Ovary (tissue), 10 donors: ENCODE measurements at places on chromosomes 5 and 9. TPM values are rescaled to one million over a fixed set of nuclear protein-coding genes. Genes with fewer than 3 reads are reported as not detected.

DNA sequence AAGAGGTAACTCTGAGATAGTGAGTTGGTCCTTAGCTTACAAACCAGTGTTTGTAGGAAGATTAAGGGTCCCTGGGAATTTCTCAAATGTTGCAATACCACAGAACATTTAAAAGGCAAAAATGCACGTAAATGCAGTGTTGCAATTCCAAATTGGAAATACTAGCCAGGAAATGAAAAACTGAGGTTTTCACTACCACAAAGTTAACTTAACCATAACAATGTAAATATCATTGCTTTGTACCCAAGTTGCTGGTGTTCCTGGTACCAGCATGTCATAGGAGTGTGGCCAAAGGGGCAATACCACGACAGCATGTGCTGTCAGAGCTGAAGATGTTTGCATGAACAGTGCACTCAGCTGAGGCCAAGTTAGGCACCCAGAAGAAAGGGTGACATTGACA lies 382.9 kb downstream of the GLIS3 start:
- H3K27ac ChIP-seq = no peak overlapping the region
- H3K27me3 ChIP-seq = no peaks in the 10 kb centered on the region
- no peak overlapping the region for H3K4me3 ChIP-seq
- no peaks in the 10 kb centered on the region for H3K36me3 ChIP-seq
- no peak for DNase-seq

DNA sequence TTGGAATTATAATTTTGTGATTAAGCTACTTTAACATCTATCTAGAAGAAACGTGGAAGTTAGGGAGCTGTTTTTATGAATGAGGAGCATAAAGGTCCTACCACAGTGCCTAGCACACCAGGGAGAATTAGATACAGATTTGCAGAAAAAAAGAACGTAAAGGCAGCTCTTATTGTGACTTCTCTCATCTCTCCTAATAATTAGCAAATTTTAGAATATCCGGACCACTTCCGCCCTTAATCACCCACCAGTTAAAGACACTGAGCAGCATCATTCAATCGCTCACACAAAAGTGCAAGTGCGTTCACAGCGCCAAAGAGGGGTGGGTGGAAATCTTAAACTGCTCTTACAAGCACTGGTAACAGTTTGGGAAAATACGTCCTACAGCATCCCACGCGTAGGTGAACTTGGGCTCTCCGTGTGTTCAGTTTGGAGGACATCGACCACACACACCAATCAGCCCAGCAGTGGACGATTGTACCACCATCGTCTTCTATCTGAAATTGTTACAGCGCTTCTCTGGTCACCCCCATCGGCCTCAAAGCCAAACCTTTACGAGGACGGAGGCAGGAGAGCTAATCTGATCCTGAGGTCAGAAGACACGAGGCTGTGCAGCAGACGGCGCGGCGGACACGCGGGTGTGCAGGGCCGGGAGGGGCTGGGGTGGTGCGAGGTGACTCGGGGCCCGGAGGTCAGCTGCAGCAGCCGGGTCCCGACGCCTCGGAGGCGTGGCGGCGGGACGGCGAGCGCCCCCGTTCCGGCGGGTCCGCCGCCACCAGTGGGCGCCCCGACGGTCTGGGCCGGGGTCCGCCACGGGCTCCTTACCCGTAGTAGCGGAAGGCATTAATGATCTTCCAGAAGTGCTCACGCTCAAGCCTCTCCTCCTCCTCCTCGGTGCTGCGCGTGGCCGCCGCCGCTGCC lies 646 bp downstream of the CARNMT1 start:
- peaks cover 2% of the 10 kb centered on the region for H3K4me1 ChIP-seq
- H3K4me3 ChIP-seq = peak overlapping the region; percentile 88
- no peaks in the 10 kb centered on the region for H3K27me3 ChIP-seq
- no peaks in the 10 kb centered on the region for H3K36me3 ChIP-seq

- H3K4me1 ChIP-seq = peaks cover 9% of the 10 kb centered on the region
- H3K27ac ChIP-seq = no peak overlapping the region
- H3K4me3 ChIP-seq = peak overlapping the region; percentile 41
- DNase-seq = no peak
- H3K36me3 ChIP-seq = no peaks in the 10 kb centered on the region
Measured at GRCh38 chr9:37037503-37038301, 3.6 kb upstream of the PAX5 start.

DNA sequence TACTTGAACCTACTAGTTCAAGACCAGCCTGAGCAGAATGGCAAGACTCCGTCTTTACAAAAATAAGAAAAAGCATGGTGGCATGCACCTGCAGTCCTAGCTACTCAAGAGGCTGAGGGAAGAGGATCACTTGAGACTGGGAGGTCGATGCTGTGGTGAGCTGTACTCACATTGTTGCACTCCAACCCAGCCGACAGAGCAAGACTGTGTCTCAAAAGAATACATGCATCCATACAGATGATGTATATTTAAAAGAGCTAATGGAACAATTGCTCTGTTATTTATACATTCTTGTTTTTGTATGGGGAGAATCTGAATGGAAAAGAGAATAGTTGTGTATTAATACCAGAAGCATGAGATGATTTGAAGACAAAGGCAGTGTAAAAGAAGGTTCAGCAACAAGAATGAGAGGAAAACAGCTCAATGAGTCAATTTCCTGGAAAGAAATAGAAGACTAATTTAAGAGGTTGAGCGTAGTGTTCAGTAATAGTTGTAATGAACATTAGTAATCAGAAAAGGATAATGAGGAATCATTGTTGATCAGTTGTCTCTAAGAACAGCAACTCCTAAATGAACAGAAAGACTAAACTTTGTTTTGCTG lies 1.9 kb upstream of the LRRC70 start:
- no peaks in the 10 kb centered on the region for H3K4me1 ChIP-seq
- no peak overlapping the region for H3K4me3 ChIP-seq
- no peaks in the 10 kb centered on the region for H3K27me3 ChIP-seq
- no peak overlapping the region for H3K27ac ChIP-seq
- H3K36me3 ChIP-seq = no peaks in the 10 kb centered on the region
- DNase-seq = no peak

DNA sequence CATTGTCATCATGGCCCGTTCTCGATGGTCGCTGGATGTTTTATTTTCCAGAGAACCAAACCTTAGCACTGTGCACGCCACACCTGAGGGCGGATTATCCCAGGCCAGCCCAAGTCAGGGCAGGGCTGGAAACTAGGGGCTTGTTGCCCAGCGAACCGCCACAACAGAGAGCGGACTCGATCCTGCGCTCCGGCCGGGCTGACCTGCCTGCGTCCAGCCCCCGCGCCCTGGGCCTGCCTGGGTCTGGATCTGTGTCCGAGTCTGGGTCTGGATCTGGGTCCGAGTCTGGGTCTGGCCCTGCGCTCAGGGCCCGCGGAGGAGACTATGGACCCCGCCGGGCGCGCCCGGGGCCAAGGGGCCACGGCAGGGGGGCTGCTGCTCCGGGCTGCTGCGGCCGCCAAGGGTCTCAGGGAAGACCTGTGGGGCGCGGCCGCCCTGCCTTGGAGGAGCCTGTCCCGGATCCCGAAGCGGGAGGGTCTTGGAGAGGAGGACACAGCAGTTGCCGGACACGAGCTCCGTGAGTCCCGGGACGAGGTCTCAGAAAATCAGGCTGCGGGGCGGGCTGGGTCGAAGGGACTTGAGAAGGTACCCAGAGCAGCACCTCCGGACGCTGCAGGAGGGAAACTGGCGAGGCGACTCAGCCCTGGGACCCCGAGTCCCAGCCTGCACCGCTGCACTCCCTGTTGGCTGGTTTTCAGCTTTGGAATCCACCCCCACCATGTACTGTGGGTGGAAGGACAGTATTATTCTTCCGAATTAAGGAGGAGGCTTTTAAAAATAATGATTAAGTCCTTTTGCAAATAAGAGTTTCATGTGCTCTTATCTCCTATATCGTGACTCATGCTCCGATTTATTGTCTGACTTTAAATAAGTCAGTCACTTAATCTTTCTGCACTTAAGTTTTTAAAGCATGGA lies at the start of gene ANKDD1B:
Gene ANKDD1B, plus strand, starts transcription at position 143 of the 915 bp plus-strand sequence. Its CDS starts 182 bp downstream, at position 325.
- H3K4me1 ChIP-seq = no peaks in the 10 kb centered on the region
- H3K36me3 ChIP-seq = no peaks in the 10 kb centered on the region
- peak within 1 kb of the TSS; percentile 53 for H3K4me3 ChIP-seq
- peak within 1 kb of the TSS; percentile 32 for H3K27ac ChIP-seq

ZDHHC11 gene
- 4.7 TPM for total RNA-seq

DNA sequence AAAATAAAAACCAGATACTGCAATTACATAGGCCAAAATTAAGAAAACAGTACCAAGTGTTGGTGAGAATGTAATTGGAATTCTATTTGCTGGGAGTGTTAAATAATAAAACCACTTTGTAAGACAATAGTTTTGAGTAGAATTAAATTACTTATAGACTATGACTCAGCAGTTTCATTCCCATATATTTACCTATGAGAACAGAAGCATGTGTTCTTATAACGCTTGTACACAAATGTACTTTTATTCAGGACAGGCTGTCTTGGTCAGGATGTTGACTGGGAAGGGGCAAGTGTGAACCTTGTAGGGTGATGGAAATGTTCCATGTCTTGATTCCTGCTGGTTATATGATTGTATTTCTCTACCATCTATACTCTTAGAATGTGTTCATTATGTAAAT lies 56.3 kb downstream of the ERBIN start:
- no peaks in the 10 kb centered on the region for H3K36me3 ChIP-seq
- peaks cover 3% of the 10 kb centered on the region for H3K4me1 ChIP-seq
- no peak overlapping the region for H3K4me3 ChIP-seq
- no peak for DNase-seq
- H3K27ac ChIP-seq = no peak overlapping the region

TIGD6 gene
- 5.5 TPM for total RNA-seq

DNA sequence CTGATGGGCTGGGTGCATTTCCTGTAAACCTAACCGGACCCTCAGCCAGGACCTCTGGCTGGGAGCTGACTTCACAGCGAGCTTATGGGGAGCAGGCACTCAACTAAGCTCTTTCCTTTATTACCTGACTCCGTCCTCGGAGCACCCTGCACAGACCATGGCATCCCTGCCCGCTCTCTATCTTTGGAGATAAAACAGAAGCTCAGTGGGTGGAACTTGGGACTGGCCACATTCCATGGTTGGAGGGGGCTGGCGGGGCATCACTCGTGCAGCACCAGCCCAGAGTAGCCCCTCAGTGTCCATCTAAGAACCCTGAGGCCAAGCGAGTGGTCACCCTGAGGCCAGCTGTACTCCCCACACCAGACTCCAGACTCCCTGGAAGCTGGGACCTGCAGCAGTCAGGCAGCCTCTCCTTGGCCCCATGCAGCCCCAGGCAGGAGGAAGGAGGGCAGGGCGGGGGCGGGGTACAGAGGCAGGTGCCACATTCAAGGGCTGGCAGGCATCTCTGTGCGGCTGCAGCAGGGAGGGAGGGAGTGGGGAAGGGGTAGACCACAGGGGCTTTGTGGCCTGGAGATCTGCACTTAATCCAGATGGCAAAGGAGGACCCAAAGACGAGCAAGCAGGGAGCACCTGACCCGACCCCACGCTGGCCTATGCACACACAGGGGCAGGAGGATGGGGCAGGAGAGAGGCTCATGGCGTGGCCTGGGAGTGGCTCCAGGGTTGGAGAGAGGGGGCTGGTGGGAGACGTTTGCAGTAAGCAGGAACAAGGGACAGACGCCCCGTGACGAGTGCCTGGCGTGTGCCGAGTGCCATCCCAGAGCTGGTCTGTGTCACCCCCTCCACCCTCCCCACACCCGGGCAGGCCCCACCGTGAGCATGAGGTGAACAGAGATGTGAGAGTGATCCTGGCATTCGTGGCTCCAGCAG lies 26.1 kb downstream of the GLT6D1 start:
- DNase-seq = no peak
- no peak overlapping the region for H3K27ac ChIP-seq
- H3K4me3 ChIP-seq = no peak overlapping the region

AK3 gene
- total RNA-seq = 59.5 TPM

DNA sequence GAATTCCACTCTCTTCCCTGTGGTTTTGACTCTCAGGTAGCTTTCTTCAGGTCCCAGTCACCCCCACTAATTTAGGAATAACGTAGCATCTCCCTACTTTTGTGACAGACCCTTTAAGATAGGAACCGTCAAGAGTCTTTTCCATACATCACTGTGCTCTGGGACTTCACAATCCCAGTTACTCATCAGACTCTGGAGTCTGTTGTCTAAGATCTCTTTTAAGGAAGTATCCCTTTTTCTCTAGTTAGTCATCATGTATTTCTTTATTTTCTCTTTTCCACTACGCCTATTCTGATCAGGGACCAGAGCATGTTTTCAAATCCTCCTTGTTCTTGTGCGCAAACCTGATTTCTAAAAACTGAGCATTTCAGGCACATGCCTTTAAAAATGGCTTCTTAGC lies 143.0 kb downstream of the GOLPH3 start:
- H3K27me3 ChIP-seq = no peaks in the 10 kb centered on the region
- no peak overlapping the region for H3K4me3 ChIP-seq

DNA sequence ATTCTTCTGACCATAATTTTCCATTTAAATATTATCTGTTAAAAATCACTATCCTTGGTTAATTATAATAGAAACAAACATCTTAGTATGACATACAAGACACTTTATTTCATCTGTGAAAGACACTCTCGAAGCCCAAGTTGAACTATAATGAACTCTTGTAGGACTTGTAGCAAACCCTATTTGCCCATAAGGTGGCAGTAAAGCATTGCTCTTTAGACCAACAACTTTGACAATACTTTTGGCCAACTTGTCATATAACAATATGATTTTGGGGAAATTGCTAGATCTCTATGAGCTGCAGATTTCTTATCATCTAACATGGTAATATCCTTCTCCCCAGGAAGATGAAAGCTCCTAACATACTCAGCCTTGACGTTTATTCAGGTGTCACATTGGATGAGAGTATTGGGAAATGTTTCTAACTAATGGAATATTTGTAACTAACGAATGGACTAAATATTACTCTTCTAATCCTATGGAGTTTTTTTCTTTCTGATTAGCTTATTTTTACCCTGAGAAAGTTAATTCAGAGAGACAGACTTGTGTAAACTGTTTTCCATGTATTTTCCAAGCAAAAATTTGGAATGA lies 11.0 kb downstream of the SPINK14 start:
- H3K4me3 ChIP-seq = no peak overlapping the region
- no peak overlapping the region for H3K27ac ChIP-seq
- H3K4me1 ChIP-seq = no peaks in the 10 kb centered on the region
- DNase-seq = no peak
- no peaks in the 10 kb centered on the region for H3K27me3 ChIP-seq

DNA sequence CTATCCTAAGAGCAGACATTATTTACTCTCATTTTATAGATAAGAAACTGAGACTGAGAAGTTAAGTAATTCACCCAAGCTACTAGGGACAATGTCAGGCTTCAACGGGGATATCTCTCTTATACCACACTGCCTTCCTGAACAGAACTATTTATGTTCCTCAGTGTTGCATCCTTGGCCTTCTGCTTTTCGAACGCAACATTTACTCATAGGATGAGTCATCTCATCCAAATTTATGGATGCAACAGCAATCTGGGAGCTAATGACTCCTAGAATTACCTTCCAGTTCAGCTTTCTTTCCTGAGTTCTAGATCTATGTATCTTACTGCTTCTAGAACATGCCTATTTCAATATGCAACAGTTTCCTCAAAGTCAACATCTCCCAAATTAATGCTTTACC lies 103.6 kb upstream of the PAM start:
- H3K4me3 ChIP-seq = no peak overlapping the region
- H3K36me3 ChIP-seq = no peaks in the 10 kb centered on the region

ISOC1 gene
- total RNA-seq = 19.7 TPM
